Foreskin keratinocyte (primary cell): ENCODE measurements at places on chromosomes 5 and 9.

GRCh38 chr9:135689011-135689410 lies 10.3 kb downstream of the SOHLH1 start:
- no peak for DNase-seq

GRCh38 chr9:11749396-11749795 lies 943.8 kb upstream of the TYRP1 start:
- DNase-seq: no peak

DNA sequence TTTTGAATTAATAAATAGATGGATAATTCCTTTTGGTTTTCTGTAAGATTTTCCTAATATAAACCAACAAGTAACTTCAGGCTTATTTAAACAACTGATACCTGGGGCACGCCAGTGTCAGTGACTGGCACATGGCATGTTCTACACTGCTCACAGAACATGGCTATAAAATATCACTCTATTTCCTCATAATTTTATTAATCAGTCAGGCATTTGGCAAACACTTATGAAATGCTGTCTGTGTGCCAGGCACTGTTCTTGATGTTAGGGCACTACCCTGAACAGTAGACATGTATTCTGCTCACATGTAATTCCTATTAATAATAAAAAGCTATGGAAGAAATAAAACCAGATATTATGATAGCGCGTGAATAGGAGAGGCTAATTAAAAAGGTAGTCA lies 661.0 kb downstream of the DTWD2 start:
- DNase-seq: no peak

DNA sequence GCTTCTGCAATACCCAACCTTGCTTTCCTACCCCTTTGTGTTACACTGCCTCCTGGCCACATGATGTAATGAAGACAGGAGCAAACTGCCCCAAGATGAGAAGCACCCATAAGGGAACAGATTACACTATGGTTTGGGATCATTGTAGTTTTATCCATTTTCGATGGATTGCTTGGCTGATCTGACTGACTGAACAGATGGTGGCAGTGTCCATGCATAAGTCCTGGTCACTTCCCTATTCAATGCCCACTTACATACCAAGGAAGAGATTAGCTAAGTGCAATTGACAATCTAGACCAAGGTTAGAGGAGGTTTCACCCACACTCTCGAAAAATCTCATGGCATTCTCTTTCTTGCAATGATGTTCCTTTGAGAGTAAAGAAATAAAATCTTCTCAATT lies 319.9 kb downstream of the RAB3C start:
- no peak for DNase-seq

DNA sequence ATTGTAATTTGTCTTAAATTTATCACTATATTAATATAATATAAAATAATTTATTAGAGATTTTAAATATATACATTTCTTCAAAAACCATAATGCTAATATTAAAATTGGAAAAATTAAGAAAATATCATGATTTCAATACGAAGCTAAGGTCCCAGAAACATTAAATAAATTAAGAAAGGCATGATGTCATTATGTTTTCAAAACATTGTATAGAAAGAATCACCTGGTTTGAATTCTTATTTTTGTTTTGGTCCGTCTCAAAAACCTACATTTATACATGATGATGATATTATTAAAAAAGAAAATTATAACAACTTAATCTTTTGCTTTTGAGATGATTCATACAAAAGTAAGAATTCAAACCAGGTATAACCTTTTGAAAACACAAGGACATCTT lies 8.2 kb upstream of the EDIL3 start:
- DNase-seq: no peak

DNA sequence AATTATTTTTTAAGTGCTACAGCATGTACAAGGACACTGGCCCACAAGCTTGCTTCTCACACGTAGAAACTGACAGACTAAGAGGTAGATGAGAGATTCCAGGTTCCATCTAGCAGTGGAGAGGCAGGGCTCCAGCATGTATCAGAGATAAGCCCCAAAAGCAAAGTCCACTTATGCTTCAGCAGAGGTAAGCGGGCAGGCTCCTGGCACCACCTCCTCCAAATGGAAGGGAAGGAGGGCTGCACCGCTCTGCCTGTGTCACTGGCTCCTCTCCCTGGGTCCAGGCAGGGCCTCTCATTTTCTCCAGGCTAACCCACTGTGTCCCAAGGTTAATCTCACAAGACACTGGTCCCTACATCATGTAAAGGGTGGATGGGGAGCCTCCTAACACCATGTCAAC lies 15.9 kb downstream of the GRHPR start:
- DNase-seq: no peak

DNA sequence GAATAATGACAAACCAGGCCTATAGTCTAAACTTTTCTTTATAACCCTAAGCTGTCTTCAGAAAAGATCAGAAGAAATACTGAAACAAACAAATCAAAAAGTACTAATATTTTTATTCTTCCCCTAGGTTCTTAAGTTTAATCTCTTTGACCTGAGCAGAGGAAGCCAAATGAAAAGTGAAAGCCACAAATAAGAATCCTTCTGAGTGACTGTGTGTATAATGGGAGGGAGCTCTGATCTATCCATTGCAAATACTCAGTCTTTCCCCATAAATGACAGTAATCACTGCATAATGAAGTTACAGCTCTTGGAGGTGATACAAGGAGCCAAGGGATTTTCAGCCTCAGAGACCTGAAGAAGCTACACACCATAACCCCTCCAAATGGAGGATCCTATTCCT lies 126.9 kb upstream of the ATP10B start:
- no peak for DNase-seq
